HS-5 (cell line): ENCODE measurements at places on chromosomes 2 and 18.
A peak's percentile ranks its signal among the peaks of the same experiment; 100 is the strongest.

DNA sequence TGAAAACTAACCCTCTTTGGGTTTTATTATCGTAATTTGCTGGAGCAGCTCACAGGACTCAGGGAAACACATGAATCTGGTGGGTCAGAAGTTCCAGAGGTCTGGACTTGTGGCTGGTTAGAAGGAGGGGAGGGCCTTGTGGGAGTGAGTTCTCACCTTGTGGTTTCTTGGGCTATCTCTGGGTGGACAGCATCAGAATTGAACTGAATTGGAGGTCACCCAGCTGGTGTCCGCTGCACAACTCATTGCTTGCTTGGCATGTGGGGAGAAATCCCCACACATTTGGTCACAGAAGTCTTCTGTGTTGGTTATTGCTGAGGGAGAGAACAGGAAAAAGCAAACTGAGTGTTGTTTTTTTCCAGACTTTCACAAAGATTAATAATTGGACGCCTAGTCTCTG, 27.5 kb downstream of the ZNF892 start:
- no peak for DNase-seq

GRCh38 chr18:7877609-7878008, 310.5 kb downstream of the PTPRM start:
- DNase-seq, result no peak

DNA sequence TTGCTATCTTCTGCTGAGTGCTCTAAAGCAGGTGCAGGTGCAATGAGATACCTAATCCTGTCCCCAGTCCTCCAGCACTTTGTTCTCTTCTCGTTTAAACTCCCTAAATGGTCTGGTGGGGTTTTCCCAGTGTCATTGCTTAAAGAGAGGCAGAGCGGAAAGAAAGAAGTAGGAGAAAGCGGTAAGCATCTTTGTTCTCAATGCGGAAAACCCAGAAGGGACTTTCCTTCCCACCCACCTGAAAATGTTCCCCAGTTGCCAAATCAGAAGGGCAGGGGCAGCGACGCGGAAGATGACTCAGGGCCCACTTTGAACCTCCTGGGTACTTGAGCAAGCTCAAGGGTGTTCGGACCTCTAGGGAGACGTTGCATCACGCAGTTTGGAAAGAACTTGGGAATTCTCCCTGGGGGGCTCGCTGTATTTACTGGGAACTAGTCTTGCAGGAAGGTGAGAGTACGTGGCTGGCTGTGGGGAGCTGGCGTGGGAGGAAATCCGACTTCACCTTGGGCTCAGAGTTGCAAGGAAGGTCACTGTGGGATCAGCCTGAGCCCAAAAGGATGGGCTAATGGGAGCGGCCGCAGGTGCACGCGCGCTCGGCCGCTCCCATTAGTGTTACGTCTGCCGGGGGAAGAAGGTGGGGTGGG, 589 bp upstream of the SGPP2 start:
- no peak for DNase-seq

GRCh38 chr2:128196026-128196425, 105.0 kb downstream of the UGGT1 start:
- no peak for DNase-seq

DNA sequence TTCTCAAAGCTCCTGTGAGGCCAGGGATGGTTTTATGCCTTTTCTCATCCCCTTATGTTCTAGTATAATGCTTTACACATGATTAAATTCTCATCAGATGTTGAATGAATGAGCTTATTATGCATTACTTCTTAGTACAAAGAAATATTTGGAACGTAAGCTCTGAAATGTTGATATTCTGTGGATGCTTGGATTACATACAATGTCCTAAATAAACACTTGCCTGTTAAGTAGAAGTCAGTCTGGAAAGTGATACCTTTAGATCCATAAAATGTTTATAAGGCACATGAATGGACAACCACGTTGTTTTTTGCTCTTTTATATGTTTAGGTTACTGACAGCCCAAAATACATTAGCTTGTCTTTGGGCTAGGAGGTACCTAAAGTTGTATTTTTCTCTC, 248.6 kb downstream of the NEDD4L start:
- DNase-seq, result no peak

- DNase-seq, result no peak
Observed at GRCh38 chr2:43019536-43020183, 206.7 kb downstream of the ZFP36L2 start.

DNA sequence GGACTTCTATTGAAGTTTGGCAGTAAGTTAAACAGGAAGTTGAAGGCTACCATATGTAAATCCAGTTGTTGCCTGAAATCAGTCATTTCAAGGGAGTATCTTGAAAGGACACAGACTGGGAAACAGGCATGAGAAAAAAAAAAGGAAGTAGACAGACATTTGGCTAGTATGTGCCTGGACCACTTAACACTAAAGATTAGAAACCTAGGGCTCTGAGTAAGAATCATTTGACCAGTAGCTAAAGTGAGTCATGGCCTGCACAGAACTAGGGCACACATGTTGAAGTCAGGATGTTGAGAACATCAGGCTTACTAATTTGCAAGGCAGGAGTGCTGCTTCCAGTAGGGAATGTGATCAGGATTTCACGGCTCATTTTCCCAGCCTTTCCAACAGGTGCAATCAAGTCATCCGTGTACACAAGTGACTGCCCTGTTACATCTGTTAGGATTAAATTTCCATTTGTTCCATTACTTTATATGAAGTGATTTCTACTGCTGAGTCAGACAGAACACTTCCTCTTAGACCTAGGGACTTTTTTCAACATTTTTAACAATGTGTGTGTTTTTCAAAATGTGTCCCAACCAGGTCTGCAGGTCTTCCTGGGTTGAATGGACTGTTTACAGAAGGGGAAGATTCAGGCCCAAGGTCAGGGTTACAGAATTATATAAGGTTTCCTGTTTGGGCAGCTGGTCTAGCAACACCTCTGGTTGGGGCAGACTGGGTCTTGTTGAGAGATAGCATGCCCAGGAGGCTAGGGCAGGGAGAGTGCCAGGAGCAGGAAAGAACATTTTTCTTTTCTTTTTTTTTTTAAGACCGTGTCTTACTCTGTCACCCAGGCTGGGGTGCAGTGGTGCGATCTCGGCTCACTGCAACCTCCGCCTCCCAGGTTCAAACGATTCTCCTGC, 145.6 kb downstream of the TGIF1 start:
- DNase-seq, result peak; percentile 91

- peak; percentile 23 for DNase-seq
Observed at GRCh38 chr2:33015421-33016142, 68.8 kb downstream of the LTBP1 start.

GRCh38 chr2:30218814-30219213, 12.5 kb upstream of the LBH start:
- DNase-seq, result no peak

DNA sequence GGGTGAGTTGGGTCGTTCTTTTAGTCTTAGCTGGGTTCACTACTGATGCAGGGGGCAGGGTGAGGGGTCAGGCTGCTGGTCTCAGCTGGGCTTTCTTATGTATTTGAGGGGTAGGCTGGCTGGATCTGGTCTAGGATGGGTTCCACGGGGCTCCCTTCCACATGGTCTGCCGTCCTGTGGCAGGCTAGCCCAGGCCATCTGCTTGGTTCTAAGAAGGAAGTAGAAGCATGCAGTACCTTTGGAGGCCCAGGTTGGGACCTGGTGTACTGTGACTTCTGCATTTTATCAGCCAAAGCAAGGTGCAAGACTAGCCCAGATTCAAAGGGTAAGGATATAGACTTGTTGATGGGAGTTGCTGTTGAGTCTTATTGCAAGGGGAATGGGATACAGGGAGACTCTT, 35.5 kb upstream of the MGAT5 start:
- DNase-seq, result no peak

GRCh38 chr2:238151628-238152235, 7.0 kb upstream of the ERFE start:
- DNase-seq, result no peak

DNA sequence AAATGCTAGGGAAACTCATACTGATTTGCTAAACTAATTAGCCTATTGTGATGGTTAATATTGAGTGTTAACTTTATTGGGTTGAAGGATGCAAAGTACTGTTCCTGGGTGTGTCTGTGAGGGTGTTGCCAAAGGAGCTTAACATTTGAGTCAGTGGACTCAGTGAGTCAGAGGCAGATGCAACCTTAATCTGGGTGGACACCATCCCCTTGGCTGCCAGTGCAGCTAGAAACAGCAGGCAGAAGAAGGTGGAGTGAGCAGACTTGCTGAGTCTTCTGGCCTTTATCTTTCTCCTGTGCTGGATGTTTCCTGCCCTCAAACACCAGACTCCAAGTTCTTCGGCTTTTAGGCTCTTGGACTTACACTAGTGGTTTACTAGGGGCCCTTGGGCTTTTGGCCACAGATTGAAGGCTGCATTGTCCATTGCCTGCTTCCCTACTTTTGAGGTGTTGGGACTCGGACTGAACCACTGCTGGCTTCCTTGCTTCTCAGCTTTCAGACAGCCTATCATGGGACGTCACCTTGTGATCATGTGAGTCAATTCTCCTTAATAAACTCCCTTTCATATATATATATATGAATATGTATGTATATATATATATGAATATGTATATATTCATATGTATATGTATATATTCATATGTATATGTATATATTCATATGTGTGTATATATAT, 69.7 kb downstream of the RPRM start:
- peak; percentile 4 for DNase-seq

- no peak for DNase-seq
Observed at GRCh38 chr18:67935638-67936037, 419.1 kb upstream of the DSEL start.

GRCh38 chr2:26811261-26811660, 25.4 kb downstream of the CENPA start:
- no peak for DNase-seq

- no peak for DNase-seq
Observed at GRCh38 chr2:219214141-219214540, 4.6 kb downstream of the ABCB6 start.

- peak; percentile 24 for DNase-seq
Observed at GRCh38 chr2:174748948-174749347, 15.3 kb downstream of the CHRNA1 start.

DNA sequence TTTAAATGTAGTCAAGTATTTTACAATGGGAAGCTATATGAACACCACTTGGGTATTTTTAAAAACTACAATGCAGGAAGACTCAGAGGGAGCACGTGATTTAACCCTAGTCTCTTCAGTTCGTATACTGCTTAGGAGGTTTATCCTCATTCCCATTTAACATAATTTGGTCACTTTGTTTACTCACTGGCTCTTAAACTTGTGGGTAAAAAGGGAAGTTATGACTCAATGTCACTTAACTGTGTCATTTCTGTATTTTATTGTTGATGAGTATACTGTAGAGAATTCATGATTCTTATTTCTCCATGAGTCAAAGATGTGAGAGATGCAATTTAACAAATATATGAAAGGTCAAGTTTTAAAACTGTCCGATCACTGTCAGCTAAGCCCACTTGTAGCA, 48.2 kb downstream of the SLC66A3 start:
- peak; percentile 78 for DNase-seq

DNA sequence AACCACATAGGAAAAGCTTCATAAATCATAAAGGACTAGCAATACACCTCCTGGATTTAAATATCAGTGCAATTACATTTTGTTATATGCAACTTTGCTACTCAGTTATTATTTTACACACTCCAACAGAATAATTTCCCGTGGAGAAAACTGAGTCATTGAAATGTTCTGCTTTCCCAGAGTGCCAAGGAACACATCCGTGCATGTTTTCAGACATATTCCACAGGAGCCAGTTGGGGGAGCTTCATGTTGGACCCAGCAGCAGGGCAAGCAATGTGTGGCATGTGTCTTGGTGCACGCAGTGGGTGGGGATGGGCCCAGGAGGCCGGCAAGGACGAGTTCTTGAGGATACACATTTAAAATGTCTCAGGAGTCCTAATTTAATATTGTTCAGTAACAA, 14.4 kb upstream of the SMIM21 start:
- no peak for DNase-seq

- DNase-seq, result peak; percentile 52
Observed at GRCh38 chr2:17518212-17519154, at the start of gene RAD51AP2. RAD51AP2 (minus strand) TSS chr2:17518440; CDS start chr2:17518415, 25 bp downstream.

- DNase-seq, result no peak
Observed at GRCh38 chr2:216752855-216753505, 57.6 kb upstream of the IGFBP5 start.

DNA sequence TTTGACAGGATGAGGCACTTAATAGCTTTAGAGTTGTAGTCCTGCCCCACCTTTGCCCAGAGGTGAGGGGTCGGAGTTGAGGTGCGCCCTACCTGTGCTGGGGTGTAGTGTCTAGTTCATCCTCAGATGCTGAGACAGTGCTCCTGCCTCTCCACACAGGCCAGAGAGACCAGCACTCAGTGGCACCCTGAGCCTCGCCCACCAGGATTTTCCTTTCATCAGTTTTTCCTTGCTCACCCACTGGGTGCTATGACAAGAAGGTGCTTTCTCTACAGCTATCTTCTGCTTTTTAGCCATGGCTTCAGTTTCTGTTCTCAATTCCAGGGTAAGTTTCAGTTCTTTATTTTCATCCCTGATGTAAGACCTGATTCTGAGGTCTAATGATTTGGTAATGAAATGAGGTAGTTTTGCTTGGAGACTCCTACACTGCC, 16.8 kb upstream of the TMEM131 start:
- no peak for DNase-seq

GRCh38 chr18:8982416-8983183, 119.9 kb upstream of the NDUFV2 start:
- no peak for DNase-seq

DNA sequence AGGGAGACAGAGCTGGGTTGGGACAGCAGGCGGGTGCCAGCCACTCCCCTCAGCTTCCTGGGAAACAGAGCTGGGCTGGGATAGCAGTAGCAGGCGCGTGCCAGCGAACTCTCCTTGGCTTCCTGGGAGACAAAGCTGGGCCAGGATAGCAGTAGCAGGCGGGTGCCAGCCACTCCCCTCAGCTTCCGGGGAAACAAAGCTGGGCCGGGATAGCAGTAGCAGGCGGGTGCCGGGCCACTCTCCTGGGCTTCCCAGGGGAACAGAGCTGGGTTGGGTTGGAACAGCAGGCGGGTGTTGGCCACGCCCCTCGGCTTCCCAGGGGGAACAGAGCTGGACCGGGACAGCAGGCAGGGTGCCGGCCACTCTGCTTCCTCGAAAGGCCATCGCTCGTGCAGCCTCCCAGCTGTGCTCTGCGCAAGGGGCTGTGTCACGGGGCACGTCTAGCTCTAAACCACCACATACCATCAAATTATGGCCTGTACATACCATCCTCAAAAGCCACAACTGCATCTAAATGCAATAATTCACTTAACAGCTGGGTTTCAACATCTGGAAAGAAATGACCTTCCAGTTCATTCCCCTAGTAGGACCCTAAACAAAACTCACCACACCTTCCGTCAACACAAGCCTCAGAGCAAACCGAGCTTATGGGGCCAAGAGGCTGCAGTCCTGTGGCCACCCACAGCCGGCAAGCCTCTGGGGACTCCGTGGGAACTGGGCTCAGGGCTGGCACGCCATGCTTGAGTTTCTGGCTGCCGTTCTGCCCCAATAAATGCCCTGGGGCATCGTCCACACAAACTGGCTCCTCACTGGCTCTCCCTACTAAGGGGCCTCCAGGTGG, 228.3 kb downstream of the TWIST2 start:
- no peak for DNase-seq

GRCh38 chr2:160306985-160307384, 106.9 kb upstream of the ITGB6 start:
- DNase-seq, result no peak
